ENCODE measurements at places on chromosomes 7 and 10.
A peak's percentile ranks its signal among the peaks of the same experiment; 100 is the strongest.

DNA sequence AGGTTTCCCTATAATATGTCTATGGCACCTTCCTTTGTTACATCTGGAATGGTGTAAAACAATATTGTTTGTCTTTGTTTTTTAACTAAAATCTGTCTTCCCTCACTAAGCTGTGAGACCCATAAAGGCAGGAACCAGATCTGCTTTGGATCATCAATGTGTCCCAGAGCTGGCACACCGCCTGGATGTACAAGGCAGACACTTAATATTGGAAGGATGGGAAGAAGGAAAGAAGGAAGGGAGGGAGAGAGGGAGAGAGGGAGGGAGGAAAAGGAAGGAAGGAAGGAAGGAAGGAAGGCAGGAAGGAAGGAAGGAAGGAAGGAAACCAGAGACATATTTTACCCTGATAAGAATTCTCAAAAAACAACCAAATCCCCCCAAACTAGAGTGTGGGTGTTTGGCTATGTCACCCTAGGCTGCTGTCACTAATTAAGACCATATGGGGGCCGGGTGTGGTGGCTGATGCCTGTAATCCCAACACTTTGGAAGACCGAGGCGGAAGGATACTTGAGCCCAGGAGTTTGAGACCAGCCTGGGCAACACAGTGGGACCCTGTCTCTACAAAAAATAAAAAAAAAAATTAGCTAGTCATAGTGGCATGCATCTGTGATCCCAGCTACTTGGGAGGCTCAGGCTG lies 59.6 kb downstream of the SH3PXD2A start:
- DNase-seq, result no peak
- no peak overlapping the region for H3K4me3 ChIP-seq
- no peaks in the 10 kb centered on the region for H3K27me3 ChIP-seq
- no peak overlapping the region for H3K27ac ChIP-seq
- peaks cover 30% of the 10 kb centered on the region for H3K4me1 ChIP-seq

DNA sequence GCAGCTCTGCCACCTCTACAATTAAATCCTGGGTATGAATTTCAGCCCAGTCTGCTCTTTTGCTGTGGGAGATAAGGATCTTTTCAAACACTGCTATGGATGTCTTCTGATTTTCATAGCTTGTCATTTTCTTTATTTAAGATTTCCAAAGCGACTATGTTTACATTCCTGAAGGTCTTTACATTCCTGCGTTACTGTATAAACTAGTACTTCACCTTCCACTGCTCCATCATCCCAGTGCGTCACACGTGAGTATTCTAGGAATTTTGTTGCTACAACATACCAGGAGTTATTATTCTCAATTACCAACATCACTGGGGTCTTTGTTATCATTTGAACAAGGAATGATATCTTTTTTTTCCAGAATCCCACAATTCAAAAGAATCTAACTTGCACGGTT lies 944.7 kb downstream of the SORCS3 start:
- H3K4me3 ChIP-seq, result no peak overlapping the region
- H3K27ac ChIP-seq, result no peak overlapping the region
- DNase-seq, result no peak
- no peaks in the 10 kb centered on the region for H3K27me3 ChIP-seq
- no peaks in the 10 kb centered on the region for H3K36me3 ChIP-seq

DNA sequence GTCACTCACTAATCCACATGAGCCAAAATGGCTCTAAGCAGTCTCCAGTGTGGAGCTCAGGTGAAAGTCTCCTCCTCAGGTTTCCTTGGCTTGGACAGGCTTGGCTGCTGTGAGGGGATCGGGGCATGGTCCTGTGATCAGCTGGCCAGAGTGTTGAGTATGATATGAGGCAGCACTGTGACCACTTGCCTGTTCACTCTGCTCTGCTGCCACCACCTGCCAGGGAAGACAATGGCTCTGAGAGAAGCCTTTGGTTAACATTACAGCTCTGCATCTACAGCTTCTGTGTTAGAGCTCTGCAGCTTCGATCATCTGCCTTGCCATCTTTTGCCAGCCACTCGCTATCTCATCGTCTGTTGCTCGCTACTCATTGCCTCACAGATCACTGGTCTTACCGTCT lies 20.1 kb upstream of the PTN start:
- H3K27me3 ChIP-seq, result no peaks in the 10 kb centered on the region
- DNase-seq, result no peak
- H3K36me3 ChIP-seq, result no peaks in the 10 kb centered on the region

GRCh38 chr7:112079673-112080072 lies 126.5 kb downstream of the DOCK4 start:
- H3K36me3 ChIP-seq, result no peaks in the 10 kb centered on the region
- H3K4me3 ChIP-seq, result no peak overlapping the region
- DNase-seq, result no peak
- peak overlapping the region; percentile 10 for H3K27ac ChIP-seq

GRCh38 chr10:52135101-52135500 lies 179.0 kb upstream of the DKK1 start:
- no peak overlapping the region for H3K27ac ChIP-seq
- no peak overlapping the region for H3K4me3 ChIP-seq
- H3K4me1 ChIP-seq, result no peaks in the 10 kb centered on the region
- no peak for DNase-seq

GRCh38 chr7:79377097-79377496 lies 76.4 kb downstream of the MAGI2 start:
- H3K27ac ChIP-seq, result no peak overlapping the region
- H3K27me3 ChIP-seq, result no peaks in the 10 kb centered on the region
- H3K36me3 ChIP-seq, result no peaks in the 10 kb centered on the region
- H3K4me3 ChIP-seq, result no peak overlapping the region
- no peaks in the 10 kb centered on the region for H3K4me1 ChIP-seq

DNA sequence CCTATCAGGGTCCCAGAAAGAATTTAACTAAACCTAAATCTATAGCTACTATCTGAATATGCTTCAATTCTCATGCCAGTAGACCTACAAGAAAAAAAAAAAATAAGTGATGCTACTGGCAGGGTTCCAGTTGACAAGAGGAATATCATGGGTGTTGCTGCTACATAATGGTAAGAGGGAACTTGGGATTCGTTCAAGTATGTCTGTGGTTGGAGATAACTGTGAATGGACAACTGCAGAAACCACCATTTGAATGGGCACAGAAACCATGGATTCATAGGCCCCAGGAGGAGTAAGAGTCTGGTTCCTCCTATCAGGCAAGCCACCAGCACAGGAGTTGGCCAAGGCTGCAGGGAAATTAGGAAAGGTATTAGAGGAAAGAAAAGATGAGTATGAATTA lies 287.6 kb upstream of the HGF start:
- no peaks in the 10 kb centered on the region for H3K36me3 ChIP-seq
- H3K4me3 ChIP-seq, result no peak overlapping the region
- no peak overlapping the region for H3K27ac ChIP-seq
- no peaks in the 10 kb centered on the region for H3K4me1 ChIP-seq

GRCh38 chr10:13026873-13027272 lies 25.4 kb upstream of the CCDC3 start:
- no peak for DNase-seq
- H3K27me3 ChIP-seq, result no peaks in the 10 kb centered on the region
- H3K4me1 ChIP-seq, result no peaks in the 10 kb centered on the region

- H3K27ac ChIP-seq, result no peak overlapping the region
- H3K4me3 ChIP-seq, result no peak overlapping the region
- no peaks in the 10 kb centered on the region for H3K36me3 ChIP-seq
- no peak for DNase-seq
- no peaks in the 10 kb centered on the region for H3K4me1 ChIP-seq
Observed at GRCh38 chr7:24889611-24890010, 90.4 kb downstream of the OSBPL3 start.

DNA sequence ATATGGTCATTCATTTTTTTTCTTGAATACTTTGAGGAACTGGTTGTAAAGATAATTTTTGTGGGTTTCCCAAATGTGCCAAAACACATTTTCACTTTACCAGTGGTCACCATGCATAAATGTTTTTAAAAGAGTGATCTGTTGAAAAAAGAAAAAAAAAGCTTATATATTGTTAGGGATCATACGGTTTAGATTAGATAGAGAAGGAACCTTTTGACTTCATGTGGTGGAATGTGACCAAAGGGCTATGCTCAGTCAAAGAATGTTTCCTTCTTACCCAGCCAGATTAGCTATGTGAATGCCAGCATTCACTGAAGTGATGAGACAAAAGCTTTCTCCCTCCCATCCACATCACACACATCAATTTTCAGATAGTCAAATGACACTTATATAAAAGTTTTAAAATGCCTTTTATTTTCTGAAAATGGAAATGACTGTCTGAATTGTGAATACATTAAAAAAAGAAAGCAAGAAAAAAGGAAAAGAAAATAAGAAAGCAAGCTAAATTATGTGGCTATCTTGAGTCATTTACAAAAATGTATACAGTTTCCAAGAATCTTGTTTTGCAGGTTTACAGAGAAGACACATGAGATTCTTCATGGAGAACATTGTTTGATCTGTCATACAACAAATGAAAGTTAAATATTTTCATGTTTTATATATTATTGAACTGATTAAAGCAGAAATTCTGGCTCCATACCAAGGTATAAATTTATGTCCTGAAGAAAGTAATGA lies 8.6 kb upstream of the CPED1 start:
- H3K27me3 ChIP-seq, result no peaks in the 10 kb centered on the region
- no peak overlapping the region for H3K27ac ChIP-seq
- H3K36me3 ChIP-seq, result peaks cover 8% of the 10 kb centered on the region
- no peak overlapping the region for H3K4me3 ChIP-seq

DNA sequence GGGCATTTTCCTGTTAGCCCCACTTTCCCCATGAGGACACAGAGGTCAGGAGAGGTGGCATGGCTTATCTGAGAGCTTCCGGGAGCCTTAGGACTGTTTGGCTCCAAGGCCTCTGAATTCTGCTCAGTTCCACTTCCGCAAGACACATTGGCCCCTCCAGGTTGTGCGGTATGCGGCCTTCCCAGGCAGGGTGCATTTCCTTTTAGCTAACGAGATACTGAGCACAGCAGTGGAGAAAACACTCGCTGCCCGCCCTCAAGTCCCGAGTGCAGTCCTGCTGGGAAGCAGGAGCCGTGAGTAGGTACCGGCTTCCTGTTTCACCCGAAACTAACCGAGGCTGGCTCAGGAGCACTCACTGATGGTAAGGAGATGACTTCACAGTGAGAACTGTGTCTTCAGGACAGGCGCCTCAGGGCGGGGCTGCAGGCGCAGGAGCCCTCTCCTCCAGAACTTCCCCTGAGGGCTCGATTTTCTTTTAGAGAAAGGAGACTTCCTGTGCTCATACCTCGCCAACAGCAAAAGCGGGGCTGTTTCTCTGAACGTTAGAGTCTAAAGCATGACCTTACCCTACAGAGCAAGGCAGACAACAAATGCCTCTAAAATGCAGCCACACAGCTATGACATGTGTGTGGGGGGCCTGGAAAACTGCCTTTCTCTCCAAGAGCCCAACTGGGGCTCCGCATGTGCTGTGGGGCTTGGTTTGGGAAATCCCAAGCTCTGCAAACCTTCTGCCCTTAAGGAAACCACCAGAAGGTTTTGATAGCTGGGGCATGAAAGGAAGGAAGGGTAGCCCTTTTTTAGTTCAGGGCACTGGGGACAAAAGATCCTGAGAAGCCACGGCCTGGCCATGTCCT lies 25.9 kb downstream of the RGS10 start:
- no peaks in the 10 kb centered on the region for H3K4me1 ChIP-seq
- H3K27me3 ChIP-seq, result no peaks in the 10 kb centered on the region
- no peak for DNase-seq
- no peak overlapping the region for H3K27ac ChIP-seq
- H3K36me3 ChIP-seq, result no peaks in the 10 kb centered on the region
- no peak overlapping the region for H3K4me3 ChIP-seq
